Panc1 (cell line): ENCODE measurements at places on chromosomes 6 and 20. TPM values are rescaled to one million over a fixed set of nuclear protein-coding genes. Genes with fewer than 3 reads are reported as not detected.

DNA sequence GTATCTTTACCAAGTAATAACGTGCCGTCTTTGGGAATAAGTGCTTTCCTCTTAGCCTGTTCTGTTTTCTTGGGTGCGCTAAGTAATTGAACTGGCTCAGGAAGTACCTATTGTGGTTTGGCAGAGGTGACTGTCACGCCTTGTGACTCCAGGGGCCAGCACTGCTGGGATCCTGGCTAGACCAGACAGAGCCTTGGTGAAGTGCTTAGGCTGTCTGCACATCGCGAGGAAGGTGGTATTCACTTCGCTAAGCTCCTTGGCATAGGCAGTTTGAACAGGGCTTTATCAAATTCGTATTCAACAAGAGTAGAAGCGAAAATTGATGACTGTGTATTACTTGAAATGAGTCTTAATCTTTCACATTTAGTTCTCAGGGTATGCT lies 17.6 kb downstream of the PRDM1 start:
- no peak for DNase-seq
- H3K27me3 ChIP-seq = no peaks in the 10 kb centered on the region; the same call in 1 of the 2 replicates
- peak overlapping the region; percentile 5; the same call in 1 of the 2 replicates for H3K27ac ChIP-seq
- peak overlapping the region; percentile 28 for H3K4me3 ChIP-seq
- H3K4me1 ChIP-seq = peaks cover 13% of the 10 kb centered on the region

GRCh38 chr20:58069796-58070663 lies 158.4 kb downstream of the ANKRD60 start:
- H3K27ac ChIP-seq = no peak overlapping the region
- H3K27me3 ChIP-seq = no peaks in the 10 kb centered on the region
- DNase-seq = no peak
- H3K4me1 ChIP-seq = no peaks in the 10 kb centered on the region
- H3K36me3 ChIP-seq = no peaks in the 10 kb centered on the region

GRCh38 chr6:153002613-153003365 lies at the start of gene MTRF1L:
Gene MTRF1L, minus strand, starts transcription at chr6:153002709. Its CDS starts 24 bp downstream, at chr6:153002685.
- peak; percentile 82 for DNase-seq
- H3K27me3 ChIP-seq = no peaks in the 10 kb centered on the region
- peak within 1 kb of the TSS; percentile 96 for H3K27ac ChIP-seq

DNA sequence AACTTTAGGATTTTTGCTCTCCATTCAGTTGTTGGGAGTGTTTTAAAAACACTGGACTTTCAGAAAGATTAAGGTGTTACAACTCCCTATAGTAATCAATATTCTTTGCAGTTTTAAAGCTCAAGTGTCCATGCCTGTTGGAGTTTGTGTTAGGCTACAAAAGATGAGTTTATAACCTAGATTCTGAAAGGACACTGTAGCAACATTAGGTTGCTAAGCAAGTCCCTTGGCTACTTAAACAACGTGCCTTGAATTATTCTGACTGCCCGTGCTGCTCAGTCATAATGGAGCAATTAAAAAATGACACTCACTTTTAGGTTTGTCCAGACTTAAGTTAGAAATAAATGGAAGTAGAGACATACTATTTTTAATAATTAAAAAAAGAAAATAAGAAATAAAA lies 41.0 kb downstream of the KLHL32 start:
- no peaks in the 10 kb centered on the region; the same call in none of the 2 replicates for H3K27me3 ChIP-seq
- H3K36me3 ChIP-seq = no peaks in the 10 kb centered on the region
- no peak overlapping the region for H3K4me3 ChIP-seq
- no peak for DNase-seq

Gene MYBL2
- 138 TPM for total RNA-seq

Gene C2
- 1.0 TPM for total RNA-seq
